Stimulated activated naive B cell treated with anti-CD40 and anti-IgM and Interleukin-4, amounts not matched to agents 10 μg/mL and 1 μg/mL and 100 μg/mL, for 72 hours (primary cell): ENCODE measurements at places on chromosomes 1 and 21.

DNA sequence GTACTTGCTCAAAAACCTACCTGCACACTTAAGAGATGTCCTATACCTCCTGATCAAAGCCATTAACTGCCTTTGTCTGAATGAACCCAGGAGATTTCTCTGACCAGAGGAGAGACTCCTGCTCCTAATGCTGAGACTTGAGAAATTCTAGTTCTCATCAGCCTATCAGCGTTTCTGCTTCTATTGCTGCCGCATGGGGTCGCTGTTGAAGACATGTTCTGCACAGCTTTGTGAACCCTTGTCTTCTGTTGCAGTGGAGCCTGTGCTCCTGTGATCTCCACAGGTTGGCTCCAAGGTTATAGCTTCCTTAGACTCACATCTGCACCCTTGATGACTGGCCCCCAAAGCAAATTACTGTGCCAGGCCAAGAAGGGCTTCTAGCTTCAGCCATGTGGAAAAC is 40.2 kb downstream of the EDN2 start:
- DNase-seq, result no peak

GRCh38 chr1:30903343-30904034 is 5.1 kb downstream of the SDC3 start:
- DNase-seq, result no peak

- DNase-seq, result no peak
Observed at GRCh38 chr1:91651661-91652071, 151.0 kb downstream of the CDC7 start.

GRCh38 chr1:26744075-26744959 is 43.4 kb upstream of the PIGV start:
- DNase-seq, result peak; percentile 88

- DNase-seq, result no peak
Observed at GRCh38 chr1:54017979-54018378, at the start of gene LDLRAD1. Gene LDLRAD1 (minus strand): TSS chr1:54018186. CDS start chr1:54018112, 74 bp downstream.

DNA sequence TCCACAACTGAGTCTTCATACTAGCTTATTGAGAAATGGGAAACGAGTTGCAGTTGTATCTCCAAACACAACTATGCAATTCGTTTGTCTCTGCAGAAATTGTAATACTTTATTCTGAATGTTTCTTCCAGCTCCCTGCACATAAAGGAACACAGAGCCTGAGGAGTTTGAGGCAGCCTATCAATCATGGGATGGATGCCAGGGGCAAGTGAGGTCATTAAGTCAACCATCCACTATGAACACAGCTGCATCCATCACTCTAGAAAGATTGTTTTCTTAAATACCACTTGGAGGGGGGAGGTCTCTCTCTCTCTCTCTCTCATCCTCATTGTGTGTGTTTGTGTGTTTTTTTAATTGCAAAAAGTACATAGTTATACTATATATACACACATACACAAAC is 2.9 kb upstream of the PSMB2 start:
- no peak for DNase-seq

- DNase-seq, result no peak
Observed at GRCh38 chr1:119903443-119903835, 7.1 kb upstream of the ADAM30 start.

DNA sequence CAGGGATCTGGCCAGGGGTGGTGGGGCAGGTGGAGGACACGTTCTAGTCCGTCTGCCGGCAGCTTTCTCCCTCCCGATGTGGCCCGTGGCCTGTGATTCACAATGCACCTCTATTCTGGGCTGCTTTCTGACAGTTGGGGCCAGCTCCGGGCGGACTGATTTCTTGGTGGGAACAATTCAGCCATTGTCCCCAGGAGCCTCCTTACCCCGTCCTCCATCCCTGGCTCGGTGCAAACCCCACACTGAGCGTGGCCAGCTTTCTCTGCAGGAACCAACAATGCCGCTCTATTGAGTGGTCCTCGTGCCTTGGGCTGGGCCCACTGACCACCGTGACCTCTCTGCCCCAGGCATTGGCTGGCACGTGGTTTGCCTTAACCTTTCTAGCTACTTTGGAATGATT is 29.7 kb downstream of the PADI2 start:
- DNase-seq, result no peak

DNA sequence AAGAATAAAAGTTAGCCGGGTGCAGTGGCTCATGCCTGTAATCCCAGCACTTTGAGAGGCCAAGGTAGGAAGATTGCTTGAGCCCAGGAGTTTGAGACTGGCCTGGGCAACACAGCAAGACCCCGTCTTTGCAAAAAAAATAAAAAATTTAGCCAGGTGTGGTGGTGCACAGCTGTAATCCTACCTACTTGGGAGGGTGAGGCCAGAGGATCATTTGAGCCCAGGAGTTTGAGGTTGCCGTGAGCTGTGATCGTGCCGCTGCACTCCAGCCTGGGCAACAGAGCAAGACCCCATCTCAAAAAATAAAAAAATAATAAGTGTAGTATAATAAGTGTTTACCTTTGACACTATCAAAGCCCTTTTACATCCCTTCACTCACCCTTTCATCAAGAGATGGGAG is 5.0 kb downstream of the ACTN2 start:
- DNase-seq, result no peak

GRCh38 chr1:35533586-35533985 is 23.6 kb downstream of the KIAA0319L start:
- no peak for DNase-seq

GRCh38 chr1:30405631-30406212 is 317.7 kb downstream of the MATN1 start:
- DNase-seq, result no peak
